A172 (cell line): ENCODE measurements at places on chromosomes 12 and 14. TPM values are rescaled to one million over a fixed set of nuclear protein-coding genes. Genes with fewer than 3 reads are reported as not detected.

DNA sequence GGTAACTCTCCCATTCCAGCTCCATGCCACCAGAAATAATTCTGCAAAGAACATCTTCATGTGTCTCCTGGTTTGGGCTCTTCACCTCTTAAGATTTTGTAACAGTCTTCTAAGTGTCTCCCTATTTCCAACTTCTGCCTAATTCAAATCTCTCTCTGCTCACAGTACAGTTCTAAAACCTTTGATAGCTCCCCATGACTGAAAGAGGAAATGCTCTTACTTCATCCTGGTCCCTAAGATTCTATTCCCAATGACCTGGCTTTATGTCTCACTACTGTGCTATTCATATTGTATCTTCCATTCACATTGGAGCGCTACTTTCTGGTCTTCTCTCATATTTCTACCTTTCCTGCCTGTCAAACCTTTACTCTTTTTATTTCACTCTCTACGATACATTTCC, 1.6 kb downstream of the AMN1 start:
- no peak for DNase-seq

CEP170B gene
- 9.8 and 11.2 TPM in 2 replicates for total RNA-seq

STON2 gene
- 0.52 and 1.6 TPM in 2 replicates for total RNA-seq

- no peak for DNase-seq
Measured at GRCh38 chr12:85280165-85280983, at the start of gene ALX1. Gene ALX1 (plus strand): TSS chr12:85280220. CDS start chr12:85280262, 42 bp downstream.

ATN1 gene
- 3.1 and 6.6 TPM in 2 replicates for total RNA-seq

SENP1 gene
- 27.3 and 32.7 TPM in 2 replicates for total RNA-seq

- peak; percentile 41 for DNase-seq
Measured at GRCh38 chr12:113130457-113131135, 5.0 kb downstream of the RASAL1 start.

C3AR1 gene
- 0.10 and 0.12 TPM in 2 replicates for total RNA-seq

DNA sequence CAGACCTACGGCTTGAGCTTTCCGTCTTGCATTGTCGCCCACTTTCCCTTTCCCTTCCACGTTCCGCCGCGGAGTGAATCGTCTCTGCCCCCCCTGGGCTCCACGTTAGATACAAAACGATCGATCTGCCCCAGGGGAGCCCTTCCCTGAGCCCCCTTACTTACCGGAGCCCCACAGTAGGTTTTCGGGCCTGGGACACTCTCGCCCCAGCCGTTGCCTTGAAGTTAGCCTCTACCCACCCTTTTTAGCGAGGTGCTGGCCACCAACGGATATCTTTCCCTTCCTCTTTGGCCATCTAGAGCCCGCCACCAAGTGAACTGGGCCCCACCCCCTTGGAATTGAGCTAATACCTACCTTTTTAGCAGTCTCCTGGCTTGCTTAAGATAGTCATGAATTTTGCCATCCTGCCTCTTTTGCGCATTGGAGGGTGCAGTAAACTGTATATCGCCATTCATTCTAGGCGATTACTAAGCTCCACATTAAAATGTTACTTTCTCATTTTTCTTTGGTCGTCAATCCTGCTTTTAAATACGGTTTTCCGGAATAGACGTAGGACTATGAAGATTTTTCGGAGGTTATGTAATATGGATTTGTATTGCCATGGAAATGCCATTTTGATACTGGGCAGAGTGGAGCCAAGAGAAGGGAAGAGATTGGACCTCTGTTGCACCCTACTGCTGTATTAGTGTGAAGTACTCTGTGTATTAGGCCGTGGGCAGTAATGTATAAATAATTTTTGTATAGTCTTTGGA, 764 bp downstream of the RBM25 start:
- DNase-seq: peak; percentile 57

- peak; percentile 8 for DNase-seq
Measured at GRCh38 chr14:66746316-66747006, 238.5 kb downstream of the GPHN start.

GRCh38 chr14:98444077-98444476, 827.9 kb downstream of the BCL11B start:
- no peak for DNase-seq

DNA sequence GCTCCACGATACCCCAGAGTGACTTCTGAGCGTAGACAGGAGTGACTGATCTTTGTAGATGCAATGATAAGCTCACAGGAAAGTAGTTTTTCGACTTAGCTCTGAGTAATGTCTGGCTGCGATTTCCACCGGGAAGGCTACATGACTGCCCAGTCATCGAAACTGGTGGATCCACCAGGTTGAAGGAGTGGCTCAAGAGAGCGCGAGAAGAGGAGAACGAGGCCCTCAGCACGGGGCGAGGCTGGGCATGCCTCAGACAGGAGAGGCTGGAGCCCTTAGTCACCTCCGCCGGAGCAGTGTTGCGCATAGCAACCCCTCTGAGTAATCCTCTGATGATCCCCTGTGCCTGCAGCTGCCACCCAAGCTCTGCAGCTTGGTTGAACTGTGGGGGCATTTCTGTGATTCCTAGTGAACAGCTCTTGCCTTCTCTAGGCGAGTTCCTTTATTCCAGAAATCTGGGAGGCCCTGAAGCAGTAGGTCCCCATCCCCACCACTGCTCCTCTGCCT, 25.6 kb downstream of the ELK3 start:
- DNase-seq: peak; percentile 98

DNA sequence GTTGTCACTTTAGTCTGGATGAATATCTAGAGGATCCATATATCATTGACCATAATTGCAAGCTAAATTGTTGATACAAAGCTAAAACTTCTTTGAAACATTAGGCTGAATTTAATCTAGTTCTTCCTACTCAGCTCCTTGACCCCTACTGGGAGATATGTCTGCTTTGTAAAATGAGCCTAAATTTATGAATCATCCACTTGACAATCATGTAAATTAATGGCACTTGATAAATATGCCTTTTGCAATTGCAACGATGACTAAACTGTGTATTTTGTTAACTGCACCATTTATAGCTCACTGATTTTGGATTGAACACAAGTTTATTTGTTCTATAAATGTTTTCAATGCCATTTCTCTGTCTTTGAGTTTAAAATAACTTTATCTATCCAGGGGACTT, 1616.5 kb upstream of the FLRT2 start:
- no peak for DNase-seq
